ENCODE measurements at places on chromosomes 1 and 21. TPM values are rescaled to one million over a fixed set of nuclear protein-coding genes. Genes with fewer than 3 reads are reported as not detected.

DNA sequence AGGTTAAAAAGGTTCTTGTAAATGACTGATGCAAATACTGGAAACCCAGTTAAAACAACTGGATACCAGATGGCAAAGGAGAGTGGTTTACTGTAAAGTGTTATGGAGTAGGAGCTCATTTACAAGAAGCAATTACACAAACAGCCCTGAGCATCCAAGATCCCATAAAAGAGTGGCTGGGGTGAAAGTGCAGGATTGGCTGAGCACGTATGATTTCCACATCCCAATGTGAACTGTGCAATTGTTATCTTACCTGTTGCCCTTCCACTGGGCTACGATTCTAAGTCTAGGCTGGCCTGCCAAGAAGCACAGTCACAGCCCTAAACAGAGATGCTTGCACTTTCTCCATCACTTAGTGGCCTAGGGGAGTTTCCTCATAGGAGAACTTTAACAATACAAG is 277.6 kb upstream of the RUNX1 start:
- DNase-seq, result no peak

DNA sequence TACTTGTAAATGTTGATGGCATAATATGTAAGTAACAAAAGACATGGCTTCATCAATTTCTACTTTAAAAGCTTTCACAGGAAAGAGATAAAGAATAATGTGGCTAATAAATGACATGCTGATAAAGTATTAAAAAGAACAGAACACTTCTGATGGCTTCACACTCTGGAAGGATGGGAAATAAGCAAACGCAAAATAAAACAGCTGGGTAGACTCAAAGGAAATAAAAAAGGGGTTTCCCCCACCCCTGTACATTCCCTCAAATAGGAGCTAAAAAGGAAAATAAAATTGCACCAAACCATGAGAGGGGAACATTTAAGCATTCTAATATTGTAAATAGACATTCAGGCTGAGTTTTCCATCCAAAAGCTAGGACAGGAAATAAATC is 27.0 kb upstream of the DYRK1A start:
- no peak for DNase-seq

GRCh38 chr1:203121186-203122015 is 6.1 kb upstream of the ADORA1 start:
- DNase-seq, result no peak

GRCh38 chr1:238985312-238985711 is 401.1 kb upstream of the CHRM3 start:
- DNase-seq, result no peak

S100A9 gene
- 674 TPM for total RNA-seq

GRCh38 chr1:205670150-205670446 is 10.2 kb downstream of the SLC45A3 start:
- DNase-seq, result no peak

DNA sequence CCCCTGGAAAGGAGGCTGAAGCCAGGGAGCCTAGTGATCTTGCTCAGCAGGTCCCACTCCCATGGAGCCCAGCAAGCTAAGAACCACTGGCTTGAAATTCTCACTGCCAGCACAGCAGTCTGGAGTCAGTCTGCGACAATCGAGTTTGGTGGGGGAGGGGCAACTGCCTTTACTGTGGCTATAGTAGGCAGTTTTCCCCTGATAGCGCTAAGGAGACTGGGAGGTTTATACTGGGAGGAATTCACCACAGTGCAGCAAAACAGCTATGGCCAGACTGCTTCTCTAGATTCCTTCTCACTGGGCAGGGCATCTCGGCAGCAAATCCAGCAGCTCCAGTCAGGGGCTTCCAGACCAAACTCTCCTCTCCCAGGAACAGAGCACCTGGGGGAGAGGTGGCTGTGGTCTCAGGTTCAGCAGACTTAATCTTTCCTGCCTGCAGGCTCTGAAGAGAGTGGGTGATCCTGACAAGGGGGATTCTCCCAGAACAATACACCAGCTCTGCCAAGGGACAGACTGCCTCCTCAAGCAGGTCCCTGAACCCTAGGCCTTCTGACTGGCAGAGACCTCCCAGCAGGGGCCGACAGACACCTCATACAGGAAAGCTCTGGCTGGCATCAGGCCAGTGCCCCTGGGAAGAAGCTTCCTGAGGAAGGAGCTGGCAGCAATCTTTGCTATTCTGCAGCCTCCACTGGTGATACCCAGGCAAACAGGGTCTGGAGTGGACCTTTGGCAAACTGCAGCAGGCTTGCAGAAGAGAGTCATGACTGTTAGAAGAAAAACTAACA is 548.5 kb upstream of the NEGR1 start:
- DNase-seq, result no peak

GRCh38 chr1:9808459-9808858 is 15.3 kb downstream of the CLSTN1 start:
- DNase-seq, result no peak
